ENCODE measurements at places on chromosomes 6 and 20.

DNA sequence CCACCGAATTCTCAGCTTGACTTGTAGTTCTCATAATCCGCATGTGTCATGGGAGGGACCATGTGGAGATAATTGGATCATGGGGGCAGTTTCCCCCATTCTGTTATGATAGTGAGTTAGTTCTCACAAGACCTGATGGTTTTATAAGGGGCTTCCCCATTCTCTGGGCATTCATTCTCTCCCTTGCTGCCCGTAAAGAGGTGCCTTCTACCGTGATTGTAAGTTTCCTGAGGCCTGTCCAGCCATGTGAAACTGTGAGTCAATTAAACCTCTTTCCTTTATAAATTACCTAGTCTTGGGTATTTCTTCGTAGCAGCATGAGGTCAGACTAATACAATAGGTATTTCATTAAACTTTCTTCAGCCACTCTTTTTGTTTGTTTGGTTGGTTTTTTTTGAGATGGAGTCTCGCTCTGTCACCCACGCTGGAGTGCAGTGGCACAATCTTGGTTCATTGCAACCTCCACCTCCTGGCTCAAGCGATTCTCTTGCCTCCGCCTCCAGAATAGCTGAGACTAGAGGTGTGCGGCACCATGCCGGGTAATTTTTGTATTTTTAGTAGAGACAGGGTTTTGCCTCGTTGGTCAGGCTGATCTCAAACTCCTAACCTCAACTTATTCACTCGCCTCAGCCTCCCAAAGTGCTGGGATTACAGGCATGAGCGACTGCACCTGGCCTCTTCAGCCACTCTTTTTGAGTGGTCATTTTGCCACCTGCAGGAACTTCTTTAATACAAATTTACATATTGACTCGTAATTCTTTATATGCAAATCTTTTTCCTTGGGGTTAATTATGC lies 36.3 kb downstream of the GSTA2 start:
- DNase-seq = no peak

DNA sequence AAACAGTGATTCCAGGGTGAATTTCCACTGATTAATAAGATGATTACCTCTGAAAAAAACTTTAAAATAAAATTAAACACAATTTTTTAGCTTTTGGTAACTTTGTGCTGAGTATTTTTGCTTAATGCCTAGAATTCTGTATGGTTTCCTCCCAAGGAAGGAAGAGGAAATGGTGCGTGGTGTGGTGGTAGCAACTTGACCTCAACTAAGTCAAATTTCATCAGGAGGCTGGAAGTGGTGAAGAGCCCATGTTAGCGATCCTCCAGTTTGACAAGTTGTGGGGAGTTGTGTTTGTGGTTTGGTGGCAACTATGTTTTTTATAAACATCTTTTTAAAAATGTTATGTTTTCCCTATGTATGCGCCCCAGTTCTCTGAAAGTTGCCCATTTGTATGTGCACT lies 5.0 kb upstream of the RTF2 start:
- DNase-seq = peak; percentile 49

DNA sequence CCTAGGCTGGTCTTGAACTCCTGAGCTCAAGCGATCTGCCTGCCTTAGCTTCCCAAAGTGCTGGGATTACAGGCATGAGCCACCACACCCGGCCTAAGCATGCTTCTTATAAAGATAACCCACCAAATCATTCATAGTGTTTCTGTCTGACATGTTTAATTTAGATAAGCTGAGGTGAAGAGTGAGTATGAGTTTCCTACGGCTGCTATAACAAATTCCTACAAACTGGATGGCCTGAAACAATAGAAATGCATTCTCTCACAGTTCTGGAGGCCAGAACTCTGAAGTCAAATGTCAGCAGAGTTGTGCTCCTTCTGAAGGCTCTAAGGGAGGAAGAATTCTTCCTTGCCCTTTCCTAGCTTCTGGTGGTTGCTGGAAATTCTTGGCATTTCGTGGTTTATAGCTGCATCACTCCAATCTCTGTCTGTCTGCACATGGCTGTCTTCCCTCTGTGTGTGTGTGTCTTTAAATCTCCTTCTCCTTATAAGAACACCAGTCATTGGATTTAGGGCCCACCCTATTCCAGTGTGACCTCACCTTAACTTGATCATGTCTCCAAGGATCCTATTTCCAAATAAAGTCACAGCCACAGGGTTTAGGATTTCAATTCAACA lies 29.9 kb downstream of the MAPK13 start:
- no peak for DNase-seq

DNA sequence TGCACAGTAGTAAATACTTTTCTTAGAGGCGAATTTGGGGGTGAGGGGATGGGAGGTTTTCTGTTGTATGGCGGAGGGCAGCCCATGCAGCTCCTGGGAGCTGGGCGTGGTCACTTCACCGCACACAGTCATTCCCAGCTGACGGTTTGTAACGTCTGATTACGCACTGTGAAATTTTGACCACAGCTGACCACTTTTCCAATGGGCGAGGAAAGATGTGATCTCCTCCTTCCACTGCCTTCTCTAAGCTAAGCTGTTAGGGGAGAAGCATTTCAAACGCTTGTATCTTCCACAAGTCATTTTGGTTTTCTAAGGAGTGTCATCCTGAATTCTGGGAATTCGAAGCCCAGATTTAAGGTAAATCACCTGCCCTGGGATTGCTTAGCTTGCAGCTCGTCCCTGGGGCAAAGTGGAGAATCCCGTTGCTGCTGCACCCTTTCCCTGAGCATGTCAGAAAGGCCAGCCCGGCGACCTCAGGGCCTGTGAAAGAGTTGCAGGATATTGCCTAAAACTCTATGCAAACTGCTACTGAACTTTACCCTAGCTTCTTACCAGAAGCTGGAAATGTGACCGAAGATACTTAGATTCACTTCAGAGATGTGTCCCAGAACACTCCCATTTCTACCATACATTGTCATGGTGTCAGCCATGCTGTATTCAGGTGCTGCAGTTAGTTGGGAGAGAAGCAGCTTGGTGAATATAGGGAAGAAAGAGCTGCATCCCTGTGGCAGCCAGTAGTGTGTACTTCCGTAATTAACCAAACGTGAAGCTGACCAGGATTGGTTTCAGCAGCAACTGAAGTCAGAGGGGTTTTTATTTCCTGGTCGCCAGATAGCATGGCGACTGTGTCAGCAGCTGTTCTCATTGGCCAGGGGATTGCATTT lies 58.9 kb downstream of the RREB1 start:
- DNase-seq = no peak

- no peak for DNase-seq
Measured at GRCh38 chr20:16062661-16063581, 510.3 kb downstream of the KIF16B start.

Data from CD4-positive, alpha-beta memory T cell (primary cell).